Activated CD4-positive, alpha-beta T cell treated with anti-CD3 and anti-CD28 coated beads for 36 hours (primary cell): ENCODE measurements at places on chromosomes 4 and X.

- no peak for DNase-seq
Observed at GRCh38 chrX:67607466-67607865, 63.6 kb downstream of the AR start.

- DNase-seq = no peak
Observed at GRCh38 chr4:79907001-79907400, 166.0 kb downstream of the ANTXR2 start.

GRCh38 chr4:181219783-181220416, 1023.3 kb upstream of the TENM3 start:
- no peak for DNase-seq

GRCh38 chr4:8891646-8892555, 20.3 kb upstream of the HMX1 start:
- DNase-seq = peak; percentile 42

- no peak for DNase-seq
Observed at GRCh38 chr4:2036866-2037265, 22.3 kb upstream of the NAT8L start.

- DNase-seq = no peak
Observed at GRCh38 chrX:152028579-152028978, 54.1 kb upstream of the GABRE start.

- peak; percentile 58 for DNase-seq
Observed at GRCh38 chr4:144645631-144646522, at the start of gene HHIP. HHIP (plus strand) TSS chr4:144646156; CDS start chr4:144646676, 520 bp downstream.

DNA sequence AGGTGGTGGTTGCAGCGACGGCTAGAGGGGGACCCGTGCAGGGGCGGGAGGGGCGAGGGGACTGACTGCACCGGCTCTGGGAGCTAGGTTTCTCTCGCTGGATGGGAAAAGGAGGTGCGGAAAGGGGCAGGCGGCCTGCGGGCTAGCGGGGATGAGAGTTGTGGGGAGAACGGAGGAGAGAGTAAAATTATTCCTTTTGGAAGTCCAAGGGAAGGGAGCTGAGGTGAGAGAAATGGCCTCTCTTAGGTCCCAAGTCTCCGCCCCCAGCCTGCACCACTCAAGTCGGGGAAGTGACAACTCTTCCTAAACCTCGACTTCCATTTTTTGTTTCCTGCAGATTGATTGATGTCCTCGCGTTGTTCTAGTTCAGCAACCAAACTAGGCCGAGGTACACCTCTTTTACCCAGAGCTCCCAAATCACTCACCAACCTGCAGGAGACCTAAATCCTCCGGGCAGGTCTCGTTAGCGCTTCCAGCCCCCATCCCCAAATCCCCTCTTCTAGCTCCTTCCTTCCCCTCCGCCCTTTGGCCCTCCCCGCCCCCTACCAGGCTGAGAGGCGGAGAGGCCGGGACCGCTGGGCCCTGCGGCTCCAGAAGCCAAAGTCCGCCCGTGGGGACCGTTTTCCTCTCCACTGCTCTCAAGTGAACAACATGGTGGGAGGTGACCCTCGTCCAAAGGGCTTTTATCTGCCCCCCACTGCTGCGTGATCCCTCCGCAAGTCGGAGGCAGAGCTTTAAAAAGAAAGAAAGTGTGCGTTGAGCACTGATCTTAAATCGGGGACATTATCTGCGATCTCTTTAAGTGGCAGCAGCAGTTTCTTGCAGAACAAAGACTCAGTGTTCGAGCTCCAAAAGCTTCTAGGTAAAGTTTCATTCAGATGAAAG, 7.3 kb downstream of the PITX2 start:
- DNase-seq = no peak

- DNase-seq = peak; percentile 24
Observed at GRCh38 chr4:15117270-15117946, 115.1 kb downstream of the CPEB2 start.

DNA sequence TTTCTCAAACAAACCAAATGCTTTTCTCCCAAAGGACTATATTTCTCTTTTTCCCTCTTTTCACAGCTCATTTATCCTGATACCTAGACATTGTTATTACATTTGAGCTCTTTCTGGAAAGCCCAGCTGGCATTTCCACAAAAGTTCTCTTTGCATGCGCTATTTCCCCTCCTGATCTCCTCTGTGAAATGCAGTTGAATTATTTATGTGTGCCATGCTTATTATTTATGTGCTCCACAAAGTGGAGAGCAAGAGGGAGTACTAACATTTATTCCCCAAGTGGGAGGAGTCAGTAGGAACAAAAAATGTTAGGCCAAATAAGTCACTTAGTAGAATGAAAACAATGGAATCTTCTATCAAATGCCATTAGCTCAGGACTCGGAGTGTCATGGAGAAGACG, 626.6 kb upstream of the IGFBP7 start:
- no peak for DNase-seq

- no peak for DNase-seq
Observed at GRCh38 chrX:81489987-81490386, 288.1 kb downstream of the SH3BGRL start.

- no peak for DNase-seq
Observed at GRCh38 chr4:164876700-164877324, at the start of gene APELA. APELA (plus strand) TSS chr4:164877178; CDS start chr4:164877332, 154 bp downstream.

DNA sequence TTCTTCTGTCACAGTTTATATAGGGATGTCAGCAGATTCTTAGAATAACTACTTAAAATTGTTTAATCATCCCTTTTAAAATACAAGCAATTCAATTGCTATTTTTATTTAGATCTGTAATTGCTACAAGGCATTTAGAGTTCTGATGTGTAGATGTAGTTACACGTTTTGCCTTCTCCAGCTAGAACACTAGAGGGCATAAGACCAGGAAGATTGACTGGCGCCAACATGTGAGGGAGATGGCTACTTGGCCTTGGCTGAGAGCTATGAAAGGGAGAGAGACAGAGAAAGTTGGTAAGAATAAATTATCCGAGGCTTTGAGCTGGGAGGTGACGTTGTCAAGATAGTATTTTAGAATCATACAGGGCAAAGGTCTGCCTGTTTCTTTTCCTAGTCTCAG, 563.7 kb upstream of the PRKX start:
- no peak for DNase-seq
